ENCODE measurements at places on chromosomes 1 and 21.

GRCh38 chr21:38825269-38825668 is 19.5 kb downstream of the ETS2 start:
- DNase-seq: peak; percentile 49

DNA sequence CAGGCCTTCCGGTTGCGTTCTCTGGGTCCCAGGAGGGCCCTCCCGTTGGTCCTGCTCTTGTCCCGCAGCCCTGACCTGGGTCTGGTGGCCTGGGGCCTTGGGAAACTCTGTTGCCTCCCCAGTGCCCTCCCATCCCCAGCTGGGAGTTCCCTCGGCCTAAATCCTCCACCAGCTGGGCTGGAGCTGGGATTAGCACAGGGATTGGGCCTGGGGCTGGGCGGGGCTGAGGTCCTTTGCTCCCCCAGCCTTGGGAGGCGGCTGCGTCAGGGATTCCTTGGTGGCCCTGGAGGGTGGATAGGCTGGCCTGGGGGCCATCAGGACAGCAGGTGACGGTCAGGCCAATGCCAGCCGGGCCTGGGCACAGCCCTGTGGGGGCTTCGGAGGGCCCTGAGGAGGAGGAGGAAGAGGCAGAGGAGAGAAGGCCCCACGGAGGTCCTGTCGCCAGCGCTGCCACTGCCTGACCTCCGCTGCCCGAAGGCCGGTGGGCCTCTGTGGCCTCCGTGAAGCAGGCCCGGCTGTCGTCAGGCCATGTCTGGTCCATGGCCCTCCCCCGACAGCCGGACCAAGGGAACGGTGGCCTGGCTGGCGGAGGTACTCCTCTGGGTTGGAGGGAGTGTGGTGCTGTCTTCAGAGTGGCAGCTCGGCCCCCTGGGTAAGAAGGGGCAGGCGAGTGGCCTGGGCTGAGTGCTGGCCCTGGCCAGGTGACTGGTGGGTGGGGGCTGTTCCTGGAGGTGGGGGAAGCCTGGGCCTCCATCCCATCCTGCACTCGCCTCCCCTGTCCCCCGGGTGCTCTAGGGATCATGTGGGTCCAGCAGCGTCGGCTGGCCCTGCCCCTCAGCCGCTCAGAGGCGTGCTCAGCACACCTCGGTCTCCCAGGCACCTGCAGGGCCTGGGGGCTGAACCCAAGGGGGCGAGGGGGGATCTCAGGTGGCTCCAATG is at the start of gene PLCH2:
Gene PLCH2 (plus strand): TSS at position 229 of the 939 bp plus-strand sequence. CDS start 300 bp downstream, at position 529.
- no peak for DNase-seq

DNA sequence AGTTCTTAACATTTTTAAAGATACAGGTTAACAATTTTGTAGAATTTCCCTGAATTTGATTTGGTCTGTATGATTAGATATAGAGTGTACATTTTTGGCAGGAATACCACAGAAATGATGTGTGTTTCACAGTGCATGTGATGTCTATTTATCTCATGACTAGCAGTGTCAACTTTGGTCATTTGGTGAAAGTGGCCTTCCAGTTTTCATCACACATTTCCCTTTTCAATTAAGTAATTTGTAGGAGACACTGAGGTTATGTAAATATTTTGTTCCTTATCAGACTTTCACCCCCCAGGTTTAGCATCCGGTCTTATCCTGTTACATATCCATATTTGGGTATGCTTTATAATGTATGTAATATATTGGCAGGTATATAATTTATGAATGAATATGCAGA is 41.8 kb downstream of the MAP3K7CL start:
- DNase-seq: no peak

DNA sequence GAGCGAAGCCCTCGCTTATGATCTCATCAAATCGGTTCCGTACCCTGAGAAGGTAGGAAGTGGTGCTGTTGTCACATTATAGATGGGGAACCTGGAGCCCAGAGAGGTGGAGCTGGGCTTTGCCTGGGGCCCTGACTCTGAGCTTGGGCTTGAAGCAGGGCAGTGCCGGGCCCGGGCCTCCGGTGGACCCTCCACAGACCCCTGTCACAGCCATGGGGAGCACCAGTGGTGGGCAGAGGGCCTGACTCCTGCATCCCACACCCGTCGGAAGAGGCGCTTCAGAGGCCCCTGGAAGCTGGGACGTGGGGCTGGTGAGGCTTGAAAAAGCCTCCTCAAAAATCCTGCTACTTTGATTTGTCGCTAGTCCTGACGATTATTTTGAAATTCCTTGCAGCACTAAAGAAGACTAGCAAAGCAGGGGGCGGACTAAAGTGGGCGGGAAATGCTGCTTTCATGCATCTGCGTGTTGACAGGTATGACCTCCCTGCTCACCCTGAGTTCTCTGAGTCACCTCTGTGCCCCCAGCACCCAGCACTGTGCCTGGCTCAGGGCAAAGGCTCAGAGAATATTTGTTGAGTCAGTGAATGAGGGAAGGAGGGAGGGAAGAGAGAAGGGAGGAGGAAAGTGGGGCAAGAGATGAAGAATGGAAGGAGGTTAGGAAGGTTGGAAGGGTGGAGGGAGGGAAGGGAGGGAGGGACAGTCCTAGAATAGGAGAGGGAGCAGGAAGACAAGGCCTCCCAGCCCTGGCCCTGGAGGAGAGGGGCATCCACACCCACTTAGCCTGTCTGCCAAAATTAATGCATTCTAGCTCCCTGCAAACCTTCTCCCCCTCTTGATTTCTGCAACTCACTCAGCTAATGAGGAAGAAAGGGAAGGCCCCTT is 262.8 kb upstream of the VAMP3 start:
- no peak for DNase-seq

GRCh38 chr1:228782662-228783417 is 47.6 kb downstream of the RHOU start:
- DNase-seq: no peak

GRCh38 chr1:183239220-183239742 is 53.2 kb downstream of the LAMC2 start:
- no peak for DNase-seq

- DNase-seq: no peak
Measured at GRCh38 chr1:230884646-230885045, 16.3 kb upstream of the C1orf198 start.

GRCh38 chr1:195195423-195196057 is 1412.7 kb downstream of the KCNT2 start:
- no peak for DNase-seq
